ENCODE measurements at places on chromosomes 5 and 9.

GRCh38 chr9:127700140-127700539 is 6.6 kb upstream of the CFAP157 start:
- DNase-seq = no peak

DNA sequence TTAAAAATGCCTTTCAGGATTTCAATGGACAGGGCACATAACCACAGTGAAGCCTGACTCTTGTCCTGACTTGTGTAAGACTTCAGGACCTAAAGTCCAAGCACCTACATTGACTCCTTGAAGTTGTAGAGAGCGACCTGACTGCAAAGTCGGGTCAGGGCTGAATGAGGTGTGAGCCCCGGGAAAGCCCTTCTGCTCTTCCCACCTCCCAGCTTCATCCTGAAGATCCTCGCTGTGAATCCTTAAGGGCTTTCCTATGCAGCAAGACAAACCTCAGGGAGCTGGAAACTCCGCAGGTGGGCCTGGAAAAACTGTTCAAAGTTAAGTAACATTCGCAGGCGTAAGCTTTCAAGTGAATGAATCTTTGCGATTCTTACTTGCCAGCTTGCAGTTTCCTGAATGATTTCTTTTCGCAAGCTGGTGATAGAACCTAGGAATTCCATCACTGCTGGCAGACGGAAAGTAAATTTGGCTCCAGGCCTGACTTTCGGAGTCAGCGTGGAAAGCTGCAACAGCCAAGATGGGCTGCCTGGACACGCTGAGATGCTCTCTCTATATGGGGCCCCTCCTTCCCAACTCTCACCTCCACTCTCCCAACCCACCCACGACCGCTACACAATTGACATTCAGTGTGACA is 10.9 kb downstream of the SEMA5A start:
- DNase-seq = no peak

GRCh38 chr9:87350915-87351314 is 146.8 kb upstream of the DAPK1 start:
- no peak for DNase-seq

DNA sequence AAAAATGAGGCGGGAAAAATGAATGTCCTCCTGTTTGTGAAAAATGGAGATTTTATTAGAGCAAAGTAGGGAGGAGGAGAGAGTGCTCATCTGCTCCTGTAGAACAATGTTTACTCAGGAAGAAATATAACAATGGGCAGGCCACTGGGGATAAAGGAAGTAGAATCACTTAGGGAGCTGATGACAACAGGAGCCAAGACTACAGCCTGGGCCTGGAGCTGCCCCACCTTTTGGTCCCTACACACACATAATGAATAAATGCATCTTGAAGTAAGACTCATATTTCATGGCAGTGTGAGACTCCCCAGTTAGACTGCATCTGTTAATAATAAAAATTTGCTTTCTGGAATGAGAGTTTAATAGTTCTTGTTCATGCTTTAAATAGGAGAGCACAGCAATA is 1939.8 kb downstream of the EFNA5 start:
- no peak for DNase-seq

GRCh38 chr9:130865921-130866320 is 30.7 kb downstream of the QRFP start:
- no peak for DNase-seq

GRCh38 chr5:81856948-81857928 is 106.3 kb upstream of the SSBP2 start:
- no peak for DNase-seq

GRCh38 chr5:73234204-73234555 is 61.2 kb downstream of the TMEM174 start:
- DNase-seq = no peak

- no peak for DNase-seq
Observed at GRCh38 chr9:127175764-127176163, 53.3 kb upstream of the ANGPTL2 start.

DNA sequence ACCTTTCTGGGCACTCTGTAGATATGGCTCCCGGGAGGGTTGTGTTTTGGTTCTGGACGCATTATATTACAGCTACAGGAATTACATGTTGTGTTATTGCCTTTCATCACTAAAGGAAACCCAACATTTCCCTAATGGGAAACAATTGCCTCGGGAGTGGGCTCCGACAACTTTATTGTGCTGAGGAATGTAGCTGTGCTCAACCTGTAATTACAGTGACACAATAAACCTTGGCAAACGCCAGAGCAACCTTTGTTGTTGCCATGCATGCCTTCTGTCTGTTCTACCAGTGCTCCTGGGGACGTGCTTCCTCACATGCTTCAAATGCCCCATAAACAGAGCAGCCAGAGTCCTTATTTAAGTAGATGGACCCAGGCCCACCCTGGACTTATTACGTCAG is 182.4 kb downstream of the DIRAS2 start:
- no peak for DNase-seq

GRCh38 chr9:81656004-81656403 is 33.3 kb downstream of the TLE1 start:
- DNase-seq = no peak

- DNase-seq = no peak
Observed at GRCh38 chr5:80707645-80708044, 52.9 kb upstream of the DHFR start.

GRCh38 chr5:31196309-31196708 is 2.8 kb downstream of the CDH6 start:
- DNase-seq = no peak

DNA sequence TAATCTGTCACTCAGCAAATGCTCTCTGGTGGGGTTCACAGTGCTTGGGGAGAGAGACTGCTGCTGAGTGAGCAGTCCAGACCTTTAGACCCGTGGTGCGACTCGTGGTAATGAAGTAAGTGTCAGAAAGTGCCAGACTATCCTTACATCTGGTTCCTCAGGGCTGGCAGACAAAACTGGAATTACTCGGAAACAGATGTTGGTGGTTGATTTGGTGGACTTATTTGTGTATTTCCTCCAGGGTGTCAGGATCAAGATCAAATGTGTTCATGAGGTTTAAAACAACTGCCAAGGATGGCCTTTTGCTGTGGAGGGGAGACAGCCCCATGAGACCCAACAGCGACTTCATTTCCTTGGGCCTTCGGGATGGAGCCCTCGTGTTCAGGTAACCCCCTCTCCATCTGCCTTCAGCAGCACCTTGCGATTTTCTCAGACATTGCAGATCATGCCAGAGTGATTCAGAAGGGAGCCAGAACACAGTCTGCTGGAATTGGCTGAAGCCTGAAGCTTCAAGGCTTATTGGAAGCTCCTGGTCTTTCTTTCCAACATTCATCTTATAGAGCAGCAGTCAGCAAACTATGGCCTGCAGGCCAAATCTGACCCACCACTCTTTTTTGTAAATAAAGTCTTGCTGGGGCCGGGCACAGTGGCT is 105.2 kb downstream of the LIFR start:
- no peak for DNase-seq

DNA sequence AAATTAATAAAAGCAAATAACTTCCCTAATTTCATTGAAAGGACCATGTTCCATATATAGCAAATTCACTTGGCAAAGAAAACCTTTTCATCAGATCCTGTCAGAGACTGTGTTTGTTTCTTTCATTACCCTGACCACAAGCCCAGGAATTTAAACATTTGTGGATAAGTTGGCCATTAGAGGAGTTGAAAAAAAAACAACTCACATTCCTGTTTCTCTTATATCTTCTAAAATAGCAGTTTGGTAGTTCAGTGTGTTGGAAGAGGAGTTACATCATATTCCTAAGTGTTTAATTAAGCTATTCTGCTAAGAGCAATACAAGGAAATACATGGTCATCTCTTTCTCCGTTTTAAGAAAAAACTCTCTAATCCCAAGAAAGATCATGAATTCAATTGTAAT is 505.6 kb downstream of the TLE1 start:
- no peak for DNase-seq

GRCh38 chr5:136014049-136015002 is 14.5 kb upstream of the TGFBI start:
- DNase-seq = no peak

DNA sequence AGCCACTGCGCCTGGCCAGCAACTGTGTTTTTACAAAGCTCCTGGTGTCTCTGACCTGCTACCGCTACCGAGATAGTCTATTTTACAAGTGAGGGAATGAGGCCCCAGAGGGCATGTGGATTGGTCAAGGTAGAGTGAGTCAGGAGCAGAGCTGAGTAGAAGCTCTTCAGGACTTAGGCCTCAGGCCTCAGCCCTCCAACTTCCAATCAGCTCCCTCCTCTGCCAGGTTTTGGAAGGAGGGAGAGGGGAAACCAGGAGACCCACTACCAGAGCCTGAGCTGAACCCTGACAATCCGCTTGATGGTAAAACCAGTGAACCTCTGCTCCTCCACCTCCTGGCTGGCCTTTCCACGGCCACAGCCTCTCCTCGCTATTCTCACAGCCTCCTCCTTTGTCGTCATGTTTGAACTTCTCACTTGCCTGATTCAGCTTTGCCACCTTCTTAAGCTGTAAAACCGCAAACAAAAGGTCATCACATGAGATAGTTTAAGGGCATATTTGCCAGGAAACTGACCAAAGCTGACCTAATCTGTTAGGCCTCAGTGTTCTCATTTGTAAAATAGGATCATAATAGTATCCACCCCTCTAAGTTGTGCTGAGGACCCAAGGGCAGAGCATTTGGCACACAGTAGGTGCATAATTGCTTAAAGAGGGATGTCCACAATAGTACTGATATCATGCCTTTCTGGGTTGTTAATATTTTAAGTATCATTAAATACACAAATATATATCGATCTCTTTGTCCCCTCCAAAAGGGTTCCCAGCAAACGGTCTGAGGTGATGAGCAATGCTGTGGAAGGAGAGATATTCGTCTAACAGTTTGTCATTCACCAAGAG is 1.7 kb downstream of the TRAF1 start:
- no peak for DNase-seq

- DNase-seq = no peak
Observed at GRCh38 chr9:98101868-98102273, 17.2 kb downstream of the TRIM14 start.

GRCh38 chr9:124510650-124511425 is 3.6 kb upstream of the NR5A1 start:
- DNase-seq = no peak

GRCh38 chr5:110169461-110169860 is 479.7 kb downstream of the MAN2A1 start:
- DNase-seq = no peak

DNA sequence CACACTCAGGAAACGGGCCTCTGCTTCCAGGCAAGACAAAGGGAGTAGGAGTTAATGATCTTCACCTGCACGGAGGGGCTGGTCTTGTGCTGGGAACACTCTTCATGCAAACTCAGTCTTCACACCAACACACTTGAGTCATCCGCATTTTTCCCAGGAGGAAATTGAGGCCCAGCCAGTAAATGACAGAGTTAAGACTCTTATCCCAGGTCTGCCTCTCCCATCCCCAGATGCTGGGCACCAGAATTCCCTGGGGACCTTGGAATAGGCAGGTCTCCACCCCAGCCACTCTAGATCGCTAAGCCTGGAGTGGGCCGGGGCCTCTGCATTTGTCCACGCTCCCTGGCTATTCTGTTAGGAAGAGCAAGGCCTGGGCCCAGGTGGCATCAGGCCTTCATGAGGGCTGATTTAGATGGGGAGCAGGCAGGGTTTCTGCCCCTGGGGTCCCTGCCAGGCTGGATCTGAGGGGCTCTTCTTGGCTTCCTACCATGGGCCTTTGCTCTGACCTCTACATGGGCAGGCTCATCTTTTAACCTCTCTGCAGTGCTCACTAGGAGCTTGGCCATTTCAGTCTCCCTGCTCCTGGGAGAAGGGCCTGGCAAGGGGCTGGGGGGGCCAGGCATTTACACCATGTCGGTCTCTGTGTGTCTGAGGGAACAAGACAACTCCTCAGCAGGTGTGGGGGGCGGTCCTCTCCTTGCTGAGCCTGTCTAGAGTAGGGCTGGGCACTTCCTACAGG is 77.3 kb downstream of the AMBP start:
- DNase-seq = no peak

DNA sequence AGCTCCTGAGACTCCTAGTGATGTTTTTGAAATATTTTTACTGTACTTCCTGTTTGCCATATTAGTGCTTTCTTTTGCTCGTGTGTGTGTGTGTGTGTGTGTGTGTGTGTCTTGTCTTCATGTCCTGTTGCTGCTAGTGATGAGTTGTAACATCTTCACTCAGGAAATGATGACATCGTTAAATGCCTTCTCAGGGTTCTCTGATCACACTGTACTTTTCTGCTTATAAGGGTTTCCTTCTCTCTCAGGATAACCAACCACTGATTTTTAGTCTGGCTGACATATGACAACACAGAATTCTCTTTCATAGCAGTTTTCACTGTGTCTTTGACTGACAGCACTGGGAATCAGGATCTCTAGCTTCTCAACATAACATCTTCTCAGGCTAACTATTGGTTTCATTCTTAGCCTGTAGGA is 16.1 kb downstream of the SV2C start:
- DNase-seq = no peak

GRCh38 chr5:109825450-109825849 is 135.7 kb downstream of the MAN2A1 start:
- DNase-seq = no peak

- DNase-seq = no peak
Observed at GRCh38 chr5:149415066-149415967, 36.2 kb upstream of the IL17B start.

DNA sequence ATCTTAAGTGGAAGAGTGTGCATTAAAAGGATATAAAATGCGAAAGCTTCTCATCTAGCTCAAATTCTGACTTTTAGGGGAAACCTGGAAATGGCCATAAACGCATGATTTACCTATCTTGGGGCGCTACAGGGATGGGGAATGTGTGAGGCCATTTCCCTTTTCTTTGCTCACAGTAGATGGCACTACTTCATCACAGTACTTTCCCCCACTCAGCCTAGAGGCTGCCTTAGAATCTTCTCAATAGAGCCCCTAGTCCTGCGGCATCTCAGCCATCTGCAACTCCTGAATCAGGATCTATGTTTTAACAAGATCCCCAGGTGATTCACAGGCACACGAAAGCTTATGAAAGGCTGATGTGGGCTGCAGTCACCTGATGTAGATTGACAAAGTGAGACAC is 110.8 kb downstream of the LHFPL2 start:
- no peak for DNase-seq
